ENCODE measurements at places on chromosomes 1 and 21.

GRCh38 chr1:116929961-116930592, 20.4 kb downstream of the PTGFRN start:
- no peak for DNase-seq

DNA sequence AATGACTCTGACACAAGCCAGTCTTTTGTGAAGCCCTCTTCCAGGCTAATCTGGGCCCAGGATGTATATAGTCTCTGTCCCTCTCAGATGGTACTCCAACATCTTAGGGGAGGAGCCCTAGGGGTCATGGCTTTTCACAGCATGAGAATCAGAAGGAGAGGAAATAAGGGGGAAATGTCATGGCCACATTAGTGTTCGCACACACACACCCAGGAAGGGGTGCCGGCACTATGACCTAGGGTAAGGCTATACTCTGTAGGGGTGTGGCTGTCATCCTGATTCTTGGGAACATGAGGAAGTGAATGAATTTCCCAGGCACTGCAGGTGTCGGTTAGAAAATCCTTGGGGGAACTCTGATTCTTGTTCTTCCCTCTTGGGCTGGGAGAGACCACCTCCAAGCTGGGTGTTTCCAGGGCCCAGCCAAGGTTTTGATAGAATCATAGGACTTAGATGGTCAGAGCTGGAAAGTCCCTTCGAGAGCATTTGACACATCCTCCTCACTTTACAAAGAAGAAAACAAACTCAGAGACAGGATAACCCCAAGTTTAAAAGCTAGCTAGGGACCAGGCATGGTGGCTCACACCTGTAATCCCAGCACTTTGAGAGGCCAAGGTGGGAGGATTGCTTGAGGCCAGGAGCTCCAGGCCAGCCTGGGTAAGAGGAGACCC, 22.0 kb downstream of the GFI1 start:
- no peak for DNase-seq

DNA sequence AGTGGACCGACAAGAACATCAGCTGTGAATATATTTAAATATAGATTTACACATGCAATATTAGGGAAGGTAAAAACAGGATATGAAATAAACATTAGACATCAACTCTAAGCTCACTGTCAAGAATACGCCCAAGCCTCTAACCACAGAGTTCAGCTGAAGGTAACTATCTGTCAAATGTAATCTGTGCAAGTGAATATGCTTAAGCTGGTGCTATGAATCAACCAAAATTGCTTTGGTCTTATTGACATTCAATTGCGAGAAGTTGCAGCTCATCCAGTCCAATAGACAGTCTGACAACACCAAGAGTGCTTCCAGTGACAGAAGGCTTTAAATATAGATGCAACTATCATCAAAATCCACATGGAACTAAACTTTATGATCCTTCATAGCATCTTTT, 32.3 kb downstream of the USH2A start:
- no peak for DNase-seq

DNA sequence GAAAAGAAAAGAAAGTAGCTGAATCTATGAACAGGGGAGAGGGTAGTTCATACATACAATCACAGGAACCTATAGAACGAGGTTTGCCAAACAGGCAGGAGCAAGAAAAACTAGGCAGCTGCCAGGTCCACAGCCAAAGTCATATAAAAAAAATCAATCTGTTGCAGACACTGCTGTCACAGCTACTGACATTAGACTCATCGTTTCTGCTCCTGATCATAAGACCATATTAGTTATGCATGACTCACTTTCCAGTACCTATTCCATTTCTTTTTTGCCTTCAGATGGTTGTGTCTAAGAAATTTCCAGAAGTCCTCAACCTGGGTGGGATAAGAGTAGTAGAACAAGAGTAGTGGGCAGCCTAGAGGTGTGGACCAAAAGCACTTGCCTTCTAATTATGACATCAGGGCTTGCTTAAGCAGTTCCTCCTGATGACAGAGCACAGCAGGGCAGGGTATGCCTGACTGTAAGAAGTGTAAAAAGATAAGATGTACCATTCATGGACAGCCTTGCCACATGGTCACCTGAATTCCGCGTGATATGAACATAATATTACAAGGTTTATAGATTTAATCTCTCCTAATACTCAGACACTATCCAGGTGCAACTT, 323.2 kb upstream of the SGIP1 start:
- DNase-seq = no peak

DNA sequence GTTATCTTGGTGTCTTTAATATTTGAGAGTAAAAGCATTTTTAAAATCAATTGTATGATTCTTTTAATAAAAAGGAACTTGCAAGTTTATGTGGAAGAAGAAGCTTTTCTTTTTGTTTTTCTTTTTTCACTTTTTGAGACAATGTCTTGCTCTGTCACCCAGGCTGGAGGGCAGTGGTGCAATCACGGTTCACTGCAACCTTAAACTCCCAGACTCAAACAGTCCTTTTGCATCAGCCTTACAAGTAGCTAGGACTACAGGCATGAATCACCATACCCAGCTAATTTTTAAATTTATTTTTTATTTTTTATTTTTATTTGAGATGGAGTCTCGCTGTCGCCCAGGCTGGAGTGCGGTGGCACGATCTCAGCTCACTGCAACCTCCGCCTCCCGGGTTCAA, 34.1 kb downstream of the CMPK1 start:
- DNase-seq = no peak

- no peak for DNase-seq
These were observed 97.0 kb upstream of the IFFO2 start for GRCh38 chr1:19053486-19053885.

DNA sequence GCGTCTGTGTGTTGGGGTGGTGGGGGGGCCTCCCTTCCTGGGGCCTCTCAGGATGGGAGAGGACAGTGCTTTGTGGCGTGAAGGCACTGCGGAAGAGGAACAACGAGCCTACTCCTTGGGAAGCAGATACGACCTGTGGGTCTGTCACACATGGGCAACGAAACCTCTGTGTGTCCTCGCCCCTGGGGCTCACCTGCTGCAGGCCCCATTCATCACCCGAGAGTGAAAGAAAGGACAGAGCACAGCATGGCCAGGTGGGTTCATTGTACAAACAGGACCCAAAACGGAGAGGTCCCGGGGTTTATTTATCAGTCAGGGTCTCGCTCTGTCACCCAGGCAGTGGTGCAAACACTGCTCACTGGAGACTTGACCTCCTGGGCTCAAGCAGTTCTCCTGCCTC, 40.1 kb upstream of the LIN9 start:
- DNase-seq = no peak

- peak; percentile 21 for DNase-seq
These were observed 724 bp downstream of the ST7L start for GRCh38 chr1:112618114-112618720.

GRCh38 chr21:33265664-33266049, 510 bp upstream of the IL10RB start:
- DNase-seq = no peak

GRCh38 chr1:116553386-116554115, 17.3 kb downstream of the CD58 start:
- no peak for DNase-seq

DNA sequence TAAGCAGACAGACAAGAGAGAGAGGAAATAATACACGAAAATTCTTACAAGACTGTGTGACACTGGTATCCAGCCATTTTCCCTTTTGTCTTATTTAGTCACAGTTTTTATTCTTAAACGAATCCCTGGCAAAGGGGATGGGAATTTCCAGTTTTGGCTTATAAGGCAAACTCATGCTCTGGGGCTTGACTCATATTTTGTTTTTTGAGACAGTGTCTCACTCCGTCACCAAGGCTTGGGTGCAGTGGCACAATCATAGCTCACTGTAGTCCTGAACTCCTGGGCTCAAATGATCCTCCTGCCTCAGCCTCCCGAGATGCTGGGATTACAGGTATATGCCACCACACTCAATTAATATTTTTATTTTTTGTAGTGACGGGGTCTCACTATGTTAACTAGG, 31.9 kb downstream of the PTGER3 start:
- DNase-seq = no peak

DNA sequence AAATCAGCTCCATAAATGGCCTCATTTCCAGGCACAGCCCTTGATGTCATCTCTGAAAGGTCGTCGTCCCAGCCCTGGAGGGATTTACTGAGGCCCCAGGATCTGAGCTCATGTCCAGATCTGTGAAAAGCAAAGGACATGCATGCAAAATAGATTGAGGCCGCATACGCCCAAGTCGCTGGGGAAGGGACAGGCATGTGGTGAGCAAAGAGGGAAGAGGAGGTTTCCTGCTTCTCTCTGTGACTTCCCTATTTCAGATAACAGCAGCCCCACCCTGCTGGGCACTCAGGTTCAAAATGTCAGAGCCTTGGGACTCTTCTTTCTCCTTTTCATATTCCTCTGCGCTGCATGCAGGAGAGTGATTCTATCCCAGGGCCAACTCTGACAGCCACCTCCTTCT, 197.2 kb downstream of the ADSS2 start:
- no peak for DNase-seq

DNA sequence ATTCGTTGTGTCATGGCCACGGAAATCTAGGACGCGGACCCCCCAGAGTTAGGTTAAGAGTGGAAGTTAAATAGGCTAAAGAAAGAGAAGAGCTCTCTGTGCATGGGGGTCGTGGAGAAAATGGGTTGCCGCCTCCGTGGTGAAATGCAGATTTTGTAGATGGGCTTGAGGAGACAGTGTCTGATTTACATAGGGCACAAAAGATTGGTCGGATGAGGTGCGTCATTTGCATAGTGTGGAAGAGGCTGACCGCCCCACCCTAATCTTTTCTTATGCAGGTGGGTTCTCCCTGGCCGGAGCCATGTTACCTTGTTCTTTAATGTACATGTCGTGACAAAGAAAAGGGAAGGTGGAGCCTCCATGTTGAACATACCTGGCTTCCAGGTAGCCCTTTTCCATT, 14.3 kb upstream of the SLC5A9 start:
- no peak for DNase-seq

DNA sequence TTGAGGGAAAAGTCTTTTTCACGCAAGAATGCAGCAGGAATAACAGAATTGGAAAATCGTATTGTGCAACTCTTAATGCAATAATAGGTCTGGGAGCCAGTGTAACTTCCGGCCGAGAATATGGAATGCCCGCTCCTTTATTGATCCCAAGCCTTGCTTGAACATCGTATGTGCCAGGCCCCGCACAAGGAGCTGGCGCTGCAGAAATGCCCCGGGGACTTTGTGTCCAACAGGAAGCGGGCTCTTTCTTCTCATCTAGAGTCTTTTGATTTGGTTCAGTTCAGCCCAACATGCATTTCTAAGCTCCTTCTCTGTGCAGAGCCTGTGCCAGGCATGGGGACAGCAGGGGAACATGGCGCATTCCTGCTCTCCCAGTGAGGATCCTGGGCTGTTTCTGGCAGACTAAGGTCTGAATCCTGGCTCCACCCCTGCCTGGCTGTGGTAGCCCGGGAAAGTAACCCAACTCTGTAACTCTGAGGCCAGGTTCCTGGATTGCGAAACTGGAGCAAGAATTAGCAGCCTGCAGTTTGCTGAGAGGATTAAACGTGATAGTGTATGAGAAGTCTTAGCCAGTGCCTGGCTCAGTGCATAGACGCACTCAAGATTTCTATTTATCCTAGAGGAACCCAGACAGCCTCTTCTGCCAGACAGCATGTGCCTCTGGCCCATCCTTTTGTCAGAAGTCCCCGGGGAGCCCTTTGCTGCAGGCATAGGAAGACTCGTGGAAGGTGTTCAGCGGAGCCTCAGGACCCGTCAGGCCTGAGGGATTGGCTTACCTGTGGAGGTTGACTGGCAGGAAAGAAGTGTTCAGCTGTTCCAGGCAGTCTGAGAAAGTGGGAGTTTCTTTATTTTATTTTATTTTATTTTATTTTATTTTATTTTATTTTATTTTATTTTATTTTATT, 987 bp upstream of the CDCP2 start:
- DNase-seq = no peak

DNA sequence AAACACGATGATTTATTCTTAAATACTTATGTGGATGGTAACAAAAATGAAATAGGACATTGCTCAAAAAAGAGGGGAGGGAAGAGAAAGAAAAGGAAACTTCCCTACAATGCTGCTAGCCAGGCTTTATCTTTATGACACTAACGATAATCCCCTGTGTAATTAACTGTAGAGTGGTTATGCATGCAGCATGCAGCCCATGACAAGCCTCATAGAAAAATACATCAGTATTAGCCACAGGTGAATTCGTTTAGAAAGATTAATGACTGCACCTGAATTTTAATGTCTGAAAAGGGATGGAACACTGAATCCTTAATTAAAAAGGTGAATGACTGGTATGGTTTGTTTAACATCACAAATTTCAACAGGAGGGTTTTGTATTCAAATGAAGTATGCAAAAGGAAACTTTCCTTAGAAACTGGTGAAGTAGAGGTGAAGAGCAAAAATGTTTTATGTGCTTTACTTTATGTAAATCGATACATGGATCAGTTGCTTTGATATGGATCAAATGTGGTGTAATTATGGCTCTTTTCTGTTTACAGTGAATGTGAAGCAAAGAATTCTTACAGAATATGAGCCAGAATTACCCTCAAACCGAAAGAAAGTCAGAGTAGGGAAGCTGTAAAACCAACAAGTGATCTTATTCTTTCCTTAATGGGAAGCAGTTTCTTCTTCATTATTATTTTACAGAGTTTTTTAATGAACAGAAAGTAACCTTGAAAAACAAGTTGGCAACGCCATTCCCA, 569.6 kb upstream of the ADGRL2 start:
- no peak for DNase-seq

DNA sequence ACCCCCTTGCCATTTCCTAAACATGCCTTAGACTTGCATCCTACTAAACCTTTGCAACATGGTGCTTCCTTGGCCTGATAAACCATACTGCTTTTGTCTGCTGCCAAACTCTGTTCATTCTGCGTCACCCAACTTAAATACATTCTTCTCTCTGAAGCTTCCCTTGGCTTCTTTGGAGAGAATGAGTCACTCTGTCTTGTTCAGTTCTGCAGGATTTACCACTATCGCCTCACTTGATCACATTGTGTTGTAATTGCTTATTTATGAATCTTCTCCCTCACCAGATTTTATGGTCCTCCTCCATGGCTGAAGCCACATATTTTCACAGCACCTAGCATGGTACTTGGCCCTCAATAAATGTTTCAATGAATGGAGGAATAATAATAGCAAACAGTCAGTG, 21.7 kb upstream of the TUT4 start:
- DNase-seq = no peak

GRCh38 chr21:39079617-39080016, 103.6 kb downstream of the PSMG1 start:
- DNase-seq = no peak

- DNase-seq = no peak
These were observed 56.4 kb downstream of the C1orf21 start for GRCh38 chr1:184443201-184443600.

DNA sequence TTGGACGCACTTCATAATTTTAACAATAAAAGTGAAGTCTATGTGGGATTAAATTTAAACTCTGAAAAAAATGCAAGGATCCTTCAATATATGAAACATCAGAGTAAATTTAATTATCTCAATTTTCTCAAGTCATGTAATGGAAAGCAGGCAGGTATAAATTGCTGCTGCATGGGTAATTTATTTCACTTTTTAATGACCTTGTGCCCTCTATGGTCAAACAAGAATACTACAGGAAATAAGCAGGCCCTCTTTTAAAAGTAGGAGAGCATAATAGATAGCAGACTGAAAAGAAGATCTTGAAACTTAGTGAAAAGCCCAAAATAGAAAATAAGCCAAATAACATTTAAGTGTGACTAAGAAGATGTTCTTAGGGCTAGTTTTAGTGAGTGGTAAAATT, 22.9 kb downstream of the BCAS2 start:
- no peak for DNase-seq
